ENCODE measurements at places on chromosomes 1 and 21.

DNA sequence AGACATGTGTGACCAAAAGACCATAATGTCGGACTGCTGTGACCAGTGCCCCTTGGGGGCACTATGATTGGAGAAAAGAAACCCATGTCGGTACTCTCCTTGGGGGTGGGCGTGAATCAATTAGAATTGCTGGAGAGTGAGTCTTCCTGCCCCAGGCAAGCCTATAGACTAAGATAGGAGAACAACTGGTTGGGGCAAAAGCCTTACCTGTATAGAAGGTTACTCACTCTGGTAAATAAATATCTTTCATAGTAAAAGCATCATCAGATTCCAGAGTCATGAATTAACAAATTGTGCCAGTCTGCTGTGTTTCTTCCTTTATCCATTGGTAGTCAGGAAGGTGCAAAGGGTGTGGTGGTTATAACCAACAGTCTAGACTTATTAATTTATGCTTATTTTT is 2.9 kb upstream of the PTGFRN start:
- DNase-seq: no peak

- DNase-seq: no peak
These were observed 33.3 kb downstream of the SIM2 start for GRCh38 chr21:36732217-36732616.

DNA sequence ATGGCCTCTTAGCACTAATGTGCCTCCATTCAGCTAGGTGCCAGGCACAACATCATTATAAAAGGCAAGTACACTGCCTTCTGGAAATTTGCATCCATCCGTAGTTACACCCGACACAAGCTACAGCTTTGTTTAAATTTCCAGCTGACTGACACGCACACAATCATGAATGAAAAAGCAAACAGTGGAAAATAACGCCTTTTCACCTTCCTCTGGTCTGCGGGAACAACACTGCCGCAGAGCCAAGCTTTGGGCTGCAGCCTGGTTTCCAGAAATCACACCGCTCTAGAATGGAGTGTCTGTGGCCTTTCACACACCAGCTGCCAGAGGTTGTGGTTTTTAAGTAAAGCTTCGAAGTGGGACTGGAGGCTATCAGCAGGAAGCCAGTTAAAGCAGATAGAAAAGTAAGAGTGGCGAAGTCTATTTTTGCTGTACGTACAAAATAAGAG is 142.8 kb upstream of the COA6 start:
- DNase-seq: no peak

GRCh38 chr1:26706315-26706714 is 10.5 kb downstream of the ARID1A start:
- DNase-seq: no peak

GRCh38 chr1:180612632-180613031 is 19.2 kb upstream of the XPR1 start:
- DNase-seq: no peak

DNA sequence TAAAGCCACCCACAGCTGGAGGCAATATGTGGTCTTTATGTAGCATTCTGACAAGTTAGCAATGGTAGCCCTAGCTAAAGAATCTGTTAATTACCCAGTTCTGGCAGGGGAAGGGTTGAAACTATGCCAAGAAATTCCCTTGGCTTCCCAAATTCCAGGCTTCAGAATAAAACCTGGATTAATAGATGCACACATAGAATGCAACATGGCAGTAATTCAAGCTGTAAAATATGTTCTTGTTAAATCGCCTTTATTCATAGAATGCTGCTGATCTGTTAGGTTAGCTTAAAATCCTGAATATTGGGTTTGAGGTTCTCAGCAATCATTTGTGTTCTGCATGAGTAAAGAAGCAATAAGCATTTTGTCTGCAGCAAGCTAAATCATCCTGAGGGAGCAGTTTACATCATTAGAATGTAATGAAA is 80.1 kb downstream of the ZNF326 start:
- no peak for DNase-seq

GRCh38 chr21:16262091-16262490 is 532.3 kb downstream of the USP25 start:
- DNase-seq: no peak

DNA sequence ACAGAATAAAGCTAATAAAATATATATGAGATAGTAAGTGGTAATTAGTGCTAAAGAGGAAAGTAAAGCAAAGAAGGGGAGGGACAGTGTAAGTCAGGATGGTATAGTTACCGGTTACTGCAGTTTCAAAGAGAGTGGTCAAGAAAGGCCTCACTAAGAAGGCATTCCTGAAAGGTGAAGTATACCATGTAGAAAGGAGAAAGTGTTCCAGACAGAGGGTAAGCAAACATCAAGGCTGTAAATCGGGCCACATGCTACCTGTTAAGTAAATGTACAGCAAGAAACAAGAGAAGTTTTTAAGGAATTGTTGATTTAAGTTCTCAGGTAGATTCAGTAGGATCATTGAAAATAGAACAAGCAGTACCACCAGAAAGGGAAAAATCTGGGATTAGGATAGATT is 9.7 kb downstream of the DESI2 start:
- no peak for DNase-seq

GRCh38 chr1:234316937-234317336 is 56.3 kb upstream of the COA6 start:
- DNase-seq: no peak

DNA sequence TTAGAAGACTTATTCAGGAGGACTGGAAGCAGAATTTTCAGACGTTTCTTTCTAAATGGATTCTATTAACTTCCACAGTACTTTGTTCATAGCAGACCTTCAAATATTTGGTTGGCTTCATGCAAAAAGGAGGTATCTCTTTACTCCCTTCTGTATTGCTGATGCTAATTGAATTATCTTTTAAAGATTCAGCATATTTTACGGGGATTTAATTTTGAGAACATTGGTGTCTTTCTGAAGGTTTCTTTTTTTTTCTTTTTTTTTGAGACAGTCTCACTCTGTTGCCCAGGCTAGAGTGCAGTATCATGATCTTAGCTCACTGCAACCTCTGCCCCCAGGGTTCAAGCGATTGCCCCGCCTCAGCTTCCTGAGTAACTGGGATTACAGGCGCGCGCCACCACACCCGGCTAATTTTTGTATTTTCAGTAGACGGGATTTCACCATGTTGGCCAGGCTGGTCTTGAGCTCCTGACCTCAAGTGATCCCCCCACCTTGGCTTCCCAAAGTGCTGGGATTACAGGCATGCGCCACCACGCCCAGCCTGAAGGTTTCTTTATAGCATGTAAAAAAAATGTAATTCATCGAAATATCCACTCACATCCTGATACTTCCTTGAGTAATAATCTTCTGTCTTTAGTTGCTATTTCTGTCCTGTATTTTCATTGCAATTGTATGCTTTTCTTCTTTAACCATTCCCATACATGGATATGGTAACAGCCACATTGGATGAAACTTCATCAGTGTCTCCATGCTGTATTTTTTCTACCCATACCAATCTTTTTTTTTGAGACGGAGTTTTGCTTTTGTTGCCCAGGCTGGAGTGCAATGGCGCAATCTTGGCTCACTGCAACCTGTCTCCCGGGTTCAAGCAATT is 14.5 kb downstream of the CNST start:
- DNase-seq: no peak

DNA sequence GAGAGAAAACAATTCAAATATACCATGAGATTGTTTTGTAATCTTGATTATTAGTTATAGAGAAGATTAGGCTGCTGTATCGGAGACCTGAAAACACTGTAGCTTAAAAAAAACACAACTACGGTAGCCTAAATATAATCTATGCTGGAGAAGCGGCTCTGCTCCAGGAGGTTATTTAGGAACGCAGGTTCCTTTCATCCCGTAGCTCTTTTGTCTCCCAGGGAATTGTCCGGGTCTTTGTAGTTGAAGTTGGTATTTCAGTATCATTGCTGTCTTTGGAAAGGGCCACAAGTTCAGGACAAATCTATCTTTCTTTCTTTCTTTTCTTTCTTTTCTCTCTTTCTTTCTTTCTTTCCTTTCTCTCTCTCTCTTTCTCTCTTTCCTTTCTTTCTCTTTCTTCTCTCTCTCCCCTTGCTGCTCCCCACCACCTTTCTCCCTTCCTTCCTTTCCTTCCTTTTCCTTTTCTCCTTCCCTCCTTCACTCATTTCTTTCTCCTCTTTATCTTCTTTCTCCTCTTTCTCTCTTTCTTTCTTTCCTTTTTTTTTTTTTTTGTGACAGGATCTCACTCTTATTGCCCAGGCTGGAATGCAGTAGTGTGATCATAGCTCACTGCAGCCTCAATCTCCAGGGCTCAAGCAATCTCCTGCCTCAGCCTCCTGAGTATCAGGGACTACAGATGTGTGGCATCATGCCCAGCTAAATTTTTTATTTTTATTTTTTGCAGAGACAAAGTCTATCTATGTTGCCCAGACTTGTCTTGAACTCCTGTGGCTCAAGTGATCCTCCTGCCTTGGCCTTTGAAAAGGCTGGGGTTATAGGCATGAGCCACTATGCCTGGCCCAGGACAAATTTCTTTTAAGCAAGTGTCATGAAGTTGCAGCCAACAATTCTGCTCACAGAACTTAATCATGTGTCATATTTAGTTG is 10.9 kb upstream of the NFIA start:
- DNase-seq: no peak

- no peak for DNase-seq
These were observed 144.2 kb downstream of the LYPLAL1 start for GRCh38 chr1:219317762-219318353.

GRCh38 chr1:5747426-5748285 is 244.6 kb downstream of the NPHP4 start:
- DNase-seq: no peak

DNA sequence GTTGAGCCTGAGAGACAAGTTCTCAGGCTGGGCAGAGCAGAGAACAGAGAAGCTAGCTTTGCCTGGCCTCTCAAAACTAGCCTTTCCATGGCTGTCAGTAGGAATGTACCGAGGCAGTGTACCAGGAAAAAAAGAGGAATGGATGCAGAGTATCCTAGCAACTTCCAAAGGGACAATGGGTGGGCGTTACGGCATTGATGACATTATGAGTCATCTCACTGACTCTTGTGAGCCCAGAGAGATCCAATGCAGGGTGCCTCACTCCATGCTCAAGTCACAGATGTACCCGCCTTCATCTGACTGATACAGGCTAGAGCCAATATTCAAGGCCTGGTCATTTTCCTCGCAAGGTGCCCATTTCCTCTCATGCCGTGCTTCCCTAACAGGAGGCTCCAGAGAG is 51.4 kb upstream of the C8B start:
- no peak for DNase-seq

DNA sequence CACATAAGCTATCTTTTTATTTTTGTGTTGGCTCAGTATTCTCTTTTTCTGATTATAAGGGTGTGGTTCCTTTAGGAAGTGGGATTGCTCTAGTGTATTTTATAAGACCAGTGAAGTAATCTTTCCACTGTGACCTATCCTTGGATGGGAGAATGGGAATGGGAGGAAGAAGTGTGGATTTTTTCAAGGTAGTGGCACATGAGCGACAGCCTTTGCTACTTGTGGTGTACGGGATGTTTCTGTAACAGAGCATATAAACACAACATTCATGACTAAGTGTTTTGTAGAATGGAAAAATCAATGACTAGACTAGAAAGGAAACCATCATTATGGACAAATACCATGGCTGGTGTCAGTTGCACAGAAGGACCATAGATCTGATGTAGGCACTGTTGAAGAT is 209.6 kb downstream of the GIPC2 start:
- no peak for DNase-seq

DNA sequence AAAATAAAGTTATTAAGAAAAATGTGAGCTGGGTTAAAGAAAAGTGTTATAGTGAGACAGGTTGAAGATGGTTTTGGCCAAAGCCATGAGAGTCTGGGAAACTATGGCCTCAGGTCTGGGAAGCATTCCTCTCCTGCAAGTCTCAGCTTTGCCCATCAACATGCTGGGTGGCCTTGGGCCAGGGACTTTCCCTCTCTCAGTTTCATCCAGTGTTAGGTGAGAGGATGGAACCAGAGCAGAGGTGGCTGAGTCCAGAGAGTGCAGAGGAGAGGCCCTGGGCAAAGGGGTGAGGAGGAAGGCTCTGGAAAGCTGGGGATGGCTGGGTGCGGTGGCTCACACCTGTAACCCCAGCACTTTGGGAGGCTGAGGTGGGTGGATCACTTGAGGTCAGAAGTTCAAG is 10.5 kb downstream of the PADI2 start:
- DNase-seq: no peak

- DNase-seq: no peak
These were observed 198.2 kb downstream of the GREM2 start for GRCh38 chr1:240413732-240414131.

- DNase-seq: no peak
These were observed 61.5 kb downstream of the RGS21 start for GRCh38 chr1:192378276-192378675.

GRCh38 chr1:159922511-159923202 is 2.6 kb downstream of the TAGLN2 start:
- no peak for DNase-seq

DNA sequence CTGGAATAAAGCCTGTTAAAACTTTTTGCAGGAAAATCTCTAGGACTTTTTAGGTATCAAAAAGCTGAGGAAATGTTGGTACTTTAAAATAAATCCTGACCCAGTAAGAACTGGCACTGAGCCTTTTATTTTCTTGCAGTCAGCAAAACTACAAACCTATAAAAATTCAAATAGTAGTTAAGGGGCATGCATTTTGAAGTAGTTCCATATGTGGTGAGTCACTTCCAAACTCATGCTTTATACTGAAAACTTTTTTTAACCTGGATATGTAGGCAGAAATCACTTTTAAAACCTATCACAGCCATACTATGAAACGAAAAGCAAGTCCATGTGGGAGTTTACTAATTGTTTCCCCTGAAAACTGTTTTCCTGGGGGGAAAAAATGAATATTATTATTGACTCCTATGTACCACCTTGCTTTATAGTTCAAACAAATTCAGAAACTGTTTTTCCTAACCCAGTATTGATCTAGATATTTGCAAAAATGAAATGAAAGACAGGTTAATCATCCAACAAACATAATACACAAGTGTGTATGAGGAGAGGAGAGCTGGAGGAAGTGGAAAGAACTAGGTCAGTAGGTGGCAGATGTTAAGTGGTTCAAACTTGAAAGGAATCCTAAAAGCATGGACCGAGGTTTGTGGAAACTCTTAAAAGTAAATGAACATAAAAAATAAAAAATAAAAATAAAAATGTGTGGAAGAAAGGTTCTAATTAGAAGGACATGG is 30.5 kb downstream of the NRIP1 start:
- DNase-seq: no peak

DNA sequence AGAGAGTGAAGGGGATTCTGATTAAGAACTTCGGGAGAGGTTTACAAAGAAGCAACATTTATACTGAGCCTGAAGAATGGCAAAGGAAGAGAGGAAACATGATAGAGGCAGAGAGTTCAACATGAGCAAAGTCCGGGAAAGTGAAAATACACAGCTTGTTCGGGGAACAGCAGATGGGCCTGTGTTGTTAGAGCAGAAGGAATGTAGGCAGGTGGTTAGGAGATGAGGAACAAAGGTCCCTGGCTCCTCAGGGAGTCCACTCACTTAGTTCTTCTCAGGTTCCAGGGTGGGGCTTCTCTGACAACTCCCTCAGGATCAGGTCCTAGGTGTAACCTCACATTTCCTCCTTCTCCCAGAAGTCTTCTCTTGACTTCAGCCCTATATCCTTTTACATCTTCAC is 5.1 kb upstream of the ZNF326 start:
- no peak for DNase-seq

GRCh38 chr1:119713749-119714456 is 2.2 kb downstream of the PHGDH start:
- DNase-seq: no peak

GRCh38 chr1:169949139-169949538 is 55.4 kb upstream of the SCYL3 start:
- no peak for DNase-seq
